Stimulated activated CD8-positive, alpha-beta memory T cell treated with anti-CD3 and anti-CD28 coated beads, Interleukin-4, amount 100 ng/mL, for 4 hours (primary cell): ENCODE measurements at places on chromosomes 11 and 22.

DNA sequence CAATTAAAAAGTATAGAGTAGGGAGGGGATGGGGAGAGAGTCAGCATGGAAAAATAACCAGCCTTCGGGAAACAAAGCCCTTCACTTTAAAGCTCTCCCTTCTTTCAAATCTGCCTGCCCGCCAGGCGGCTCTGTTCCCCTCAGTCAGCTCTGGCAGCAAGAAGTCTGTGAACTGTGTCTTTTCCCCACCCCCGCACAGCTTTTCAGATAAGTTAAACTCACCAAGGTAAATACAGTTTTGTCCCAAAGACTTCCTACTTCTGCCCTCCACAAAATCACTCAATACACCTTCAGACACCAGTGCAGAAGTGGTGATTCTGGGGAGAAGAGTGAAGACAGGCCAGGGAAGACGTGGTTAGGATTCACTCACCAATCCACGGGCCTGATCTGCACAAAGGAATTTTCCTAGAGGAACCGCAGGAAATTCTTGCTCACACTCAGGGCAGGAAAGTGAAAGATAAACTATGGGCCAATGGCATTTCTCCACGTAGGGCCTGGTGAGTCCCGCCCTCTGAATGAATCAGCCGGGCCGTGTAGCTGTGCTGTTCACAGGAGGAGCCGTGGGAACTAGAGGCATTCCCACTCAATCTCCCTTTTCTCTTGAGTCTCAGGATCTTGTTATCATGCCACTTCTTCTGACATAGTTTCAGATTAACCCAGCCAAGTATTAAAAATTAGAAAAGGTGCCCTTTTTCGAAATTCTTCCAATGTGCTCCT, at the start of gene TRIM5:
TRIM5 (minus strand) TSS at position 429 of the 717 bp plus-strand sequence. CDS start 4,897 bp downstream, outside the sequence.
- DNase-seq, result peak; percentile 66

- no peak for DNase-seq
Observed at GRCh38 chr11:61976813-61977475, 9.5 kb upstream of the FTH1 start.

- DNase-seq, result peak; percentile 49
Observed at GRCh38 chr11:44538375-44539054, 26.9 kb upstream of the CD82 start.

GRCh38 chr11:103959279-103959942, 77.0 kb upstream of the DDI1 start:
- DNase-seq, result no peak

DNA sequence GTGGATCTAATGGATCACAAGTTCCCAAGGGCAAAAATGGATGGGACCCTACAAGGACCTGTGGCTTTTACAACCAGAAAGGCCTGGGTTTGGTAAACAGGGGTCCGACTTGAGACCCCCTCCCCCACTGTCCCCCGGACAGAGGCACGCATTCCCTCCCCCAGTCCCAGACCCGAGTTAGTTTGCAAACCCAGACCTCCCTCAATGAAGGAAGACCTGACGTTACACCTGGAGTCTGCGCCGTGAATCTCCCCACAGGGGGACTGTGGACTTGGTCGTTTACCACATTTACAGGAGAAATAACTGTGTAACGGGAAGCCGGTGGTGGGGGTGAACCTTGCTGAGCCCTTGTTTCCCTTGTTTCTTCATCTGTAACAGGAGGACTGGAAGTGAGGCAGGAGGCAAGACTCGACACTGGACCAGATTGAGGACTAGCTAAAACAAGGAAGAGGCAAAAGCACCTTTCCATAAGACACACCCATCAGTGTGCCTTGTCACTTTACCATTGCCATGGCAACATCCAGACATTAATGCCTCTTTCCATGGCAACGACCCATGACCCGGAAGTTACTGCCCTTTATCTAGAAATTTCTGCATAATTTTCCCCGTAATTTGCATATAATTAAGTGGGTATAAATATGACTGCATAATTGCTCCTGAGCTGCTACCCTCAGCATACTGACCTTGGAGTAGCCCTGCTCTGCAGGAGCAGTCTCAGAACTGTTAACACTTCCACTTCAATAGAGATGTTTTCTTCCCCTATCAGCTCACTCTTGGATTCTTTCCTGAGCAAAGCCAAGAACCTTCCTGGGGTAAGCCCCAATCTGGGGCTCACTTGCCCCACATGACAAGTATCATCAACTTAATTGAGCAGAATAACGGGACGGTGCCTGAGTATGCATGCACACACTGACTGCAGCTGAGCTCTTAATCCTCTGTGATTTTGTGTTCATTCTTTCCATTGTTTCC, 25.4 kb downstream of the PDGFB start:
- no peak for DNase-seq

DNA sequence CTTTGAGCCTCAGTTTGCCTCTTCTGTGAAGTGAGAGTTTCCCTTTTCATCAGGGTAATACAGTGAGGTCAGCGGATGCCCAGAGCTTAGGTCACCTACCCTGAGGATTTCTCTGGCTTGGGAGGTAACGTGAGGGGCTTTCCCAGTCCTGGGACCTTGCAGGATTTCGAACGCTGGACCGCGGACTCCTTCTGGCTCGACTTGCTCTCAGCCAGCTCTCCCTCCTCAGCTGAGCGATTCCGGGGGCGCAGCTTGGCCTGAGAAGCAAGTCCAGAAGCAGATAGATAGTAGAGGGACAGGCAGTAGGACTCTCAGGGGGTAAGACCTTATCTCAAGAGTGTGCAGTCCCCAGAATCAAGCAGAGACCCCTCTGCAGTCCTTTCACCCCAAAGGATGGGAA, 24.0 kb downstream of the TNKS1BP1 start:
- DNase-seq, result no peak

GRCh38 chr11:78224506-78224905, 35.8 kb downstream of the USP35 start:
- DNase-seq, result no peak

- no peak for DNase-seq
Observed at GRCh38 chr11:122563761-122564160, 91.8 kb upstream of the UBASH3B start.

GRCh38 chr11:32033491-32033890, 57.4 kb upstream of the RCN1 start:
- DNase-seq, result no peak

- no peak for DNase-seq
Observed at GRCh38 chr11:32428665-32429303, 6.6 kb downstream of the WT1 start.

- no peak for DNase-seq
Observed at GRCh38 chr11:133230431-133230830, 301.9 kb downstream of the OPCML start.

GRCh38 chr11:117428856-117429229, 101.2 kb downstream of the CEP164 start:
- DNase-seq, result no peak

GRCh38 chr22:28030473-28030872, 111.4 kb upstream of the PITPNB start:
- no peak for DNase-seq

GRCh38 chr22:47391169-47392053, 629.0 kb downstream of the TBC1D22A start:
- DNase-seq, result no peak

GRCh38 chr22:19424186-19424500, 7.4 kb downstream of the HIRA start:
- no peak for DNase-seq

- DNase-seq, result no peak
Observed at GRCh38 chr22:29824677-29825076, 13.4 kb downstream of the ASCC2 start.

GRCh38 chr22:43975041-43975440, 19.8 kb downstream of the SAMM50 start:
- DNase-seq, result no peak

DNA sequence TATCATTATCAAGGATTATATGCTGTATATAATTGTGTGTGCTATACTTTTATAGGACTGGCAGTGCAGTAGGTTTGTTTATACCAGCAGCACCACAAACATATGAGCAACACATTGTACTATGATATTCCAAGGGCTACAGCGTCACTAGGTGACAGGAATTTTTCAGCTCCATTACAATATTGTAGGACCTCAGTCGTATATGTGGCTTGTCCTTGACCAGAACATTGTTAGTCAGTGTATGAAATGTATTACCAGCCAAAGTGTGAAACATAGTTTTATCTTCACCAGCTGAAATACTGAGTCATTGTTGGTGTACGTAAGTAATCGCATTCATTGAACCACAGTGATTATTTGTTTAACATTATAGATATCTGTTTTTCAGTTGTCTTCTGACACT, 20.4 kb downstream of the JHY start:
- DNase-seq, result no peak

DNA sequence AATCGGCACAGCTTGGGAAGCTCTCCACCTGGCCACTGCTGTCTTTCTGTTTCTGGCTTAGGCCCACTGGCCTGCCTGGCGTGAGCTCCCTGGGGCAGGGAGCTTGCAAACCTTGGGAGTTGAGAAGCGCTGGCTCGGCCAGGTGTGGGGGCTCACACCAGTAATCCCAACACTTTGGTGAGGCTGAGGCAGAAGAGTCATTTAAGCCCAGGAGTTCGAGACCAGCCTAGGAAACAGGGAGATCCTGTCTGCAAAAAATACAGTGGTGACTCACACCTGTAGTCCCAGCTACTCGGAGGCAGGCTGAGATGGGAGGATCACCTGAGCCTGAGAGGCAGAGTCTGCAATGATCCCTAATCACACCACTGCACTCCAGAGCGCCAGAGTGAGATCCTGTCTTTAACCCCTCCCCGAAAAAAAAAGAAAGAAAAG, 4.0 kb downstream of the AP5B1 start:
- DNase-seq, result no peak

DNA sequence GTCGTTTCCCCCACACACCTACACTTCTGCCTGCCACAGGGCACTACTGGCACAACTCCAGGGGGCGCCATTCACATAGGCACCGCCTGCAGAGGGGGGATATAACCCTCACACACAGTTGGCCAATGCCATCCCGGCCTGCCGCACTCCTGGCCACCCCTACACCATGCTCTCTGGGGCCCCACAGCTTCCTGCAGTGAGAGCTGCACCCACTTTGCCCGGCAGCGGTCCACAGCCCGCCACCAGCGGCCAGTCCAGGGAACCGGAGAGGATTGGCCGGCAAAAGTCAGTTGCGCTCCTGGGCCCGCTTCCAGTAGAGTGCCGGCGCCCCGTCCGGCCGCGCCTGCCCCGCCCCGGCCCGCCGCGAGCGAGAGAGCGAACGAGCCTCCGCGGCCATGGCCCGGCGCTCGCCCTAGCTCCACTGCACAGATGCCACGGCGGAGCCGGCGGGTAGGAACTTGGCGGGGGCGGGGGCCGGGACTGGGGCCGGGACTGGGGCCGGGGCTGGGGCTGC, 25.6 kb upstream of the SUSD2 start:
- DNase-seq, result peak; percentile 21

DNA sequence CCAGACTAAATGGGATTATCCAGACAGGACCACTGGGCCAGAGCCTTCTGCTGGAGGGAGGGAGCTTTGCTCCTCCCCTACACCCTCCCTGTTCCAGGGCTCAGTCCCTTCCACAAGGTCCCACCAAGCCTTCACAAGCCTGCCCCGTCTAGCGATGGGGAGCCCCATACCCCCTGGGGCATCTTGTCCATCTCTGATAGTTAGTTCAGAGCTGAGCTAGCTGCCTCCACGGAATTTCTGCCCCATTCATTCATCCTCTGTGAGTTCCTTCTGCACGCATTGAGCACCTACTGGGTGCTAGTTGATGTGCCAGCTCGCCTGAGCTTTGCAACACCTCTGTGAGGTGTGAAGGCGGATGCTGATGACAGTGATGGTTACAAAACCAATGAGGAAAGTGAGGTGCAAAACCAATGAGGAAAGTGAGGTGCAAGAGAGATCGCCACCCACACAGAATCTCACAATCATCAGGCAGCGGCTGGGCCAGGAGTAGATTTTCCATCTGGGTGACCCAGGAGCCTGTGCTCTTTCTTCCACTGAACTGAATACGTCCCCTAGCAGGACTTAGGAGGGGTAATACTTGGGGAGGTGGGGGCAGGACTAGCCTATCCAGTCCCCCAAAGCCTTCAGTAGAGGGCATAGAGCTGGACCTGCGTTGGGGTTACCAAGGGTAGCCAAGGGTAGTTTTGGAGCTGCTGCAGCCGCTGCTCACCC, 21.5 kb upstream of the CBX7 start:
- DNase-seq, result no peak

- no peak for DNase-seq
Observed at GRCh38 chr11:86469491-86470388, 95.1 kb downstream of the CCDC81 start.

GRCh38 chr11:74646954-74647353, 54.6 kb downstream of the POLD3 start:
- no peak for DNase-seq

GRCh38 chr11:56855217-56855616, 106.7 kb upstream of the OR9G4 start:
- no peak for DNase-seq

GRCh38 chr11:69049490-69049867, 747 bp downstream of the TPCN2 start:
- no peak for DNase-seq

GRCh38 chr11:60390419-60390818, 5.8 kb upstream of the MS4A14 start:
- no peak for DNase-seq

DNA sequence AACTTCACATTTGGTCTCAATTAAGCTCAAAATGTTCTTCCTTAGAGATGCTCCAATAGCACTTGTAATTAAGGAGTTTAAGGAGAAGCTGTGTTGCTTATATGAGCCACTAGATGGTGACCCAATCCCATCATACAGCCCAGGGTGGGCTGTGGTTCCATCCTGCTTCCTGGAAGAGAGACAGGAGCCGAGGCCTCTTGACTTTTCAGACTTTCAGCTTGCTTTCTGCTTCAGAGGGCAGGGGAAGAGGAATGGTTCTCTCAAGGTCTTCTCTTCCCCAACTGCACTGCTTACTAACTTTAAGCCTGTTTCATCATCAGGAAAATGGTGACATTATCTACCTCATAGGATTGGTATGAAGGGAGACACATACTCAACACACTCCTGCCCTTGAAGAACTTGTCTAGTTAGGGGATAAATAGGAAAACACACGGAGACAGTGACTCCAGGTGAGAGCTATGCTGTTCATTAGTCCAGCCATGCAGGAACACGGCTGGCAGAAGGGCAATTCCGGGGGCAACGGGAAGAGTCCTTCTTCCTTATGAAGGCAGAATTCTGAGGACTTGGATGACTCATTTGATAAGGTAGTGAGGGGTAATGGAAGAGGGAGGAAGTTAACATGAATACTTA, 20.1 kb downstream of the TMEM218 start:
- DNase-seq, result no peak

- DNase-seq, result no peak
Observed at GRCh38 chr11:96055706-96056387, 131.9 kb upstream of the MTMR2 start.

- DNase-seq, result no peak
Observed at GRCh38 chr11:92211576-92212167, 12.9 kb upstream of the FAT3 start.

GRCh38 chr11:103284260-103284659, 175.0 kb downstream of the DYNC2H1 start:
- no peak for DNase-seq
